Lower leg skin (tissue), 4 donors: ENCODE measurements at places on chromosomes 5 and 9.

GRCh38 chr5:71537687-71538086 is 49.5 kb upstream of the MCCC2 start:
- no peak for DNase-seq

GRCh38 chr9:132885720-132886333 is 7.1 kb downstream of the SPACA9 start:
- no peak for DNase-seq

DNA sequence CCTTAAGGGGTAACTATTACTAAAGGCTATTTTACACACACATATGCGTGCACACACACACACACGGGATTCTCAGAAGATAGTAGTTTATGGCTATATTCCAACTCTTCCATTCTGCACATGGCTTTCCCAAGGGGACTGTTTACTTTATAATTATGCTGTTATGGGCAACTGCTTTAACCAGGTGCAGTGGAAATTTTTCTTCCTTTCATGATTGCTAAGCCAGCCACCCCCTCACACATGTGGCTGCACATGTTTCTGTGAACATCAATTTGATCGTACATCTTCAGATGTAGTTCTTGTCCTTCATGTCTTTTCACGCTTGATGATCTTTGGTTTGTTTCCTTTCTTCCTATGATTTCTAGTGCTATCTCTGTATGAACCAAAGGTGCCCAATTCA is 37.0 kb downstream of the MRPS30 start:
- DNase-seq, result no peak

DNA sequence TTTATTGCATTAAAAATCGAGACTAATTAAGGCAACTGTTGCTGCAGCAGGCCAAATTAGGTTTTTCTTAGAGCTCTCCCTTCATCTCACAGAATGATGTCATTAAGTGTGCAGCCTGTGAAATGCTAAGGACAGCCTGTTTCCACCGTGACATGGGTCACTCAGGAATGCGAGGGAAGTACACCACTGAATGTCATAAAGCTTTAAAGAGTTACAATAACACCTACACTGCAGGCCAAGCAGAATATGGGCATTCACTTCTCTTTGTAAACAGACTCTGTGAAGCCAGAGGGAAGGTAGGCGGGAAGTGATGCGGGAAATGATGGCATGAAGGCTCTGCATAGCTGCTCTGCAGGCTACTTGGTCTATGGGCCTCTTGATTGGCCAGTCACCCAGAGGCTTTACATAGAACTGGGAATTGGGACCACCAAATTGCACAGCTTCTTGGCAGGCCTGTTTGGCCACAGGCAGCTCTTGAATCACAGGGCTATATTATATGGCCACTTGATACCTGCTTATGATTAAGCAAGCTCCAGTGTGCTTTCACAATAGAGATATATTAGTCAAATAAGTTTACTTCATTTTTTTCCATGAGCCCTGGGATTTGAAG is 28.4 kb upstream of the AOPEP start:
- DNase-seq, result peak; percentile 36

GRCh38 chr5:94422812-94423211 is 195.6 kb downstream of the KIAA0825 start:
- DNase-seq, result no peak

GRCh38 chr5:167857321-167857720 is 434.1 kb upstream of the WWC1 start:
- DNase-seq, result no peak

DNA sequence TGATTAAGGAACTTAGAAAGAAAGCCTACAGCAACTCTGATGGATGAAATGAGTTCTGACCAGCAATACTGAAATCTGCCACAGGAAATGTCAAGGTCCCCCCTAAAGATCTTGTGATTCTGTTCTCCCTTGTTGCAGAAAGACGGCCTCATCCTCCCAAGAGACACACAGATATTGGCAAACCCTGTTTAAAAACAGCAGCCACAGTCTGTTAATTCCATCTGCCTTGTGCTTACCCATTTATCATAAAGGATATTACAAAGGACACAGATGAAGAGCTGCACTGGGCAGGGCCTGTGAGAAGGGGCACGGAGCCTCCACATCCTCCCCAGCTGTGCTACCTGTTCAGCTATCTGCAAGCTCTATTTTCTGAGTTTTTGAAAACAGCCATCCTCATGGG is 15.2 kb downstream of the RAPGEF1 start:
- DNase-seq, result no peak

DNA sequence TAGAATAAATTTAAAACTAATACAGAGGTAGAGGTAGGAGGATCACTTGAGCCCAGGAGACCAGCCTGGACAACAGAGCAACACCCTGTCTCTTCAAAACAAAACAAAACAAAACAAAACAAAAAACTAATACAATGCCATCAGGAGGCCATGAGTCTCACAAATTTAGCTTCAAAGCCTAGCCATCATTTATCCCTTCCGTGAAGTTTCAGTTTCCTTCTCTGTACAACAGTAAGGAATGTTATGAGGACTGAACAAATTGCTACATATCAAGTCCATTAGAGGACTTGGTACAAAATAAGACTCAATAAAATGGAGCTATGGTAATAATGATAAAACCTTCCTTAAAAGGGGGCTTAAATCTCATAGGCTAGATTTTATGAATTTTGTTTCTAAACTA is 60.8 kb downstream of the MAPKAP1 start:
- no peak for DNase-seq

GRCh38 chr9:132456241-132456640 is 46.2 kb downstream of the CFAP77 start:
- DNase-seq, result no peak

DNA sequence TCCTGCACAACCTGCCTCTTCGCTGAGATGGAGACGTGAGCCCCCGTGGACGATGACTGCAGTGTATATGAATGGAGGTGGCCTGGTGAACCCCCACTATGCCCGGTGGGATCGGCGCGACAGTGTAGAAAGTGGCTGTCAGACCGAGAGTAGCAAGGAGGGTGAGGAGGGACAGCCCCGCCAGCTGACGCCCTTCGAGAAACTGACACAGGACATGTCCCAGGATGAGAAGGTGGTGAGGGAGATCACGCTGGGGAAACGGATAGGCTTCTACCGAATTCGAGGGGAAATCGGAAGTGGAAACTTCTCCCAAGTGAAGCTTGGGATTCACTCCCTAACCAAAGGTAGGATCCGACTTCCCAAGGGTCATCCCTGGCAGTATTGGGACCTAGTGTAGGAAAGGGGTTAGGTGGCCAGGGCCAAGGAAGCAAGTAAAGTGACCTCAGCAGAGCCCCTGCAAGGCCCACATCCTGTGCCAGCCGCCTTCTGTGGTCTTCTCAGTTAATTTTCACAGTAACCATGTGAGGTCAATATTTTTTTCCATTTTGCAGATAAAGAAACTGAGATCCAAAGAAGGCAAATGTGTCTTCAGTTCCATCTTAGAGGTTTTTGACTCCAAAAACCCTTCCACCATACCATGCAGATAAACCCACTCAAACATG is 53.8 kb downstream of the NIM1K start:
- DNase-seq, result peak; percentile 68

DNA sequence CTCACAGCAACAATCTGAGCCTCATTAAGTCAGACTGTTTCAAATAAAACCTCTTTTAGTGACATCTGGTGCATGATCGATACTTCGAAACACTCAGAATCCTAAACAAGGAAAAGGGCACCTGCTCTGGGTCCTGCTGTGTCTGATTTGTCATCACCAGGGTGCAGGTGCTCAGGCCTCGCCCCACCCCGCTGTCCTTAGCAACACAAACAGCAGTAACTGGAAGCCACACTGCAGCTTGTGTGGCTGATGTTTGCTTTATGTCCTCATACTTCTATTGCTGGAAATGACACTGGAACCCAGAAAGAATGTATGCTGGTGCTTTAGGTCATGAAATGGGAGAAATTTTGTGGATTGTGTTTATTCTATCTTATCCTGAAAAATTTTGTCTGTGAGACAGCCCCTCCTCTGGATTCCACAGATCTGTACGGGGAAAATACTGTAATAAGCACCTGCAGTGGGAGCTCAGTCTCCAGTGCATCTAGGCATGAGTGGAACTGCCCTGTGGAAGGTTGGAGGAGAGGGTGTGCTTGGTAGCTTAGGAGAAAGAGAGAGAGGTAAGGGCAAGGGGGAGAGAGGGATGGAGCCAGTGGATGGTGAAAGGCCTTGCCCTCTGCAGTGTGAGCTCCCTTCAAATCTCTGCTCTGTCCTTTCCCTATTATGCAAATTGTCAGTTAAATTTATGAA is 284.2 kb downstream of the SMARCA2 start:
- DNase-seq, result no peak

GRCh38 chr9:128321879-128322403 is 306 bp downstream of the TRUB2 start:
- no peak for DNase-seq

- DNase-seq, result no peak
These were observed 44.1 kb upstream of the CEMIP2 start for GRCh38 chr9:71812385-71812784.

DNA sequence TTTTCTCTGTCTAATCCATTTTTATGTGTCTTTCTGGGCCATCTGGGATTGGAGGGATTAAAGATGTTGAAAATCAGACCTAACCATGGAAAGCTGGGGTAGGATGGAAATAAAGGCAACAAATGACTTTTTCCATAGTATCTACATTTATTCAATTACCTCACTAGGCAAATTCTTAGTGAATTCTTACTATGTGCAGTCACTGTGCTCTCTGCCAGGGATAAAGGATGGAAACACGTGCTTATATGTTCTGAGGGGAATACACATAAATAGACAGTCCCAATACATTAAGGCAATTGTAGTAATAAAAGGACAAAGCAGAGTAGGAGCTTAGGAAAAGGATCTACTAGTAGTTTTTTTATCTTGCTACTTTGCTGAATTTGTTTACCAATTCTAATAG is 214.2 kb downstream of the PRR16 start:
- no peak for DNase-seq

DNA sequence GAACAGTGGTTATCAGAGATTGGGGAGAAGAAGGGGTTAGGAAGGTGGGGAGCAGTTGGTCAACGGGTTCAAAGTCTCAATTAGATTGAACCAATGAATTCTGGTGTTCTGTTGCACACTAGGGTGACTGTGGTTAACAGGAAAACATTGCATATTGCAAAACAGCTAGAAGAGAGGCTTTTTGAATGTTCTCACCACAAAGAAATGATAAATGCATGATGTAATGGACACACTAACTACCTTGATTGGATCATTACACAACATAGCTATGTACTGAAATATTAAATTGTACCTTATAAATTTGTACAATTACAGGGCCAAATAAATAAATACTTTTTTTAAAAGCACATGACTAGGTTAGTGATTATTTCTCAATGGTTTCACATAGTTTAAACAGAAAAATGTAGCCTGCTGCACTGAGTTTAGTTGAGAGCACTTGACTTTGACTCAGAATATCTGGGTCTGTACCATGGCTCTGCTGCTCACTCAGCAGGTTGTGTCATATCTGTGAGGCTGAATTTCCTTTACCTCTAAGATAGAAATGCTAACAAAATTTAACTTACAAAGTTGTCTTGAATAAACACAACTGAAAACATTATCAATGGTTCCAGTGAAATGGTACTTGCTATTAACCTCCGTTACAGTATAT is 30.4 kb downstream of the NUDT12 start:
- DNase-seq, result no peak

DNA sequence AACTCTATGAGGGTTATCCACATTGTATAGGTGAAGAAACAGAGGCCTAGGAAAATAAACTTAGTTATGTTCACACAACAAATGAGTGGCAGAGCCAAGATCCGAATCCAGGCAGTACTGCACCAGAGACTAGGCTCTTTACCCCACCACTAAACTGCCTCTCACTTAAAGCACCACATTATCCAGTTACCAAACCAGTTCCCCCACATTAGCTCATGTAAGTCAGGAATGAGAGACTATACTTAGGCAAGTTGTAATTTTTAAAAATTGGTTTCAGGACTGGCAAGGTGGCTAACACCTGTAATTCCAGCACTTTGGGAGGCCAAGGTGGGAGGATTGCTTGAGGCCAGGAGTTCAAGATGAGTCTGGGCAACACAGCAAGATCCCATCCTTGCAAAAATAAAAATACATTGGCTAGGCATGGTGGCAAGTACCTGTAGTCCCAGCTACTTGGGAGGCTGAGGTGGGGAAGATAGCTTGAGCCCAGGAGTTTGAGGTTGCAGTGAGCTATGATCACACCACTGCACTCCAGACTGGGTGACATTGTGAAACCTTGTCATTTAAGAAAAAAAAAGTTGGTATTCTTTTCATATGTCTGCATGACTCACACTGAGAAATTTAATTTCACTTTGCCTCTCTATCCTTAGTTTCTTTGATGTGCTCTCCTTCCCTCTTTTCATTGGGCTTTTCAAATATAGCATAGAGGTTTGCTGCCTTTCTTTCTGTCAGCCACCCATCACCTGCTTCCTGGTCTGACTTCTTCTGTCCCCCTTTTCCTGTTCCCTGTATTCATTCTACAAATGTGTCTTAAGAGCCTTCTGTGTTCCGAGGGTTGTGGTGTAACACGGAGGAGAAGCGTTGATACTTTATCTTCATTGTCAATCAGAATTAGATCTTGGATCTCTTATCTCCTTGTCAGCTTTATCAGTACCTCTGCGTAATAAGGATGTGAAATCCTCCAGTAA is 64.7 kb downstream of the ERMP1 start:
- DNase-seq, result no peak

DNA sequence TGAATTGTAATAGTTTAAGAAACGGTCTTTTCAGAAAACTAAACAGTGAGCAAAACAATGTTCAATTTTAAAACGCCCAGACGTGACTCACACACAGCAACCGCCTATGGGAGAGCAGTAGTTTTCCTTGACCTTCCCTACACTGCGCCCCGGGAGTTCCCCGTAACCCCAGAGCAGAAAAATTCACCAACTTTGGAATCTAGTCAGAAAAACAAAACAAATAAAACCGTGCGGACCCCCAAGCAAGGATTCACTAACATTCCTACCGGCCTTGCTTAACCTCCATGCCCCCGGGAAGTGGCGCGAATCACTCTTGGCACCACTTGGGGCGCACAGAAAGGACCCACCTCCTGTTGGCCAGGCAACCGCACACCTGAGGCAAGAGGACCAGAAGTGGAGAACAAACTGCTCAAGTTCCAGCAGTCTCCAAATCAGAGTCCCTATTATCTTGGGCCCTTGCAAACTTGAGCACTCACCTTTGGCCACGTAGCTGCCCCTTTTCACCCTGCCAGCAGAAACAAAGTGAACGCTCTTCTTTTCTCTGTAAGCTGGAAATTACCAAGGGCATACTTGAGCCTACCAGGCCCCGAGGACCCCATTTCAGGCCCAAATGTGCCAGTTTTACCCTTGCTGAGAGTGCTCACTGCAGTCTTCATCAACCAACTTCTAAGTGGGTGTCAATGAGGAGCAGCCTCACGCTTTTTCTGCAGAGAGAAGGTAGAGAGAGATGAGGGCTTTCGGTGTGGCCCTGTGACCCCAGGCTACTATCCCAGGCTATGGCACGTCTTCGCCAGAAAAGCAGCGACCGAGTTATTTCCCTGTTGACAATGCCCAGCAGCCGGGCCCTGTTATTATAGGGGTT is 189.7 kb downstream of the MEF2C start:
- no peak for DNase-seq

- DNase-seq, result no peak
These were observed 9.5 kb downstream of the NPM1 start for GRCh38 chr5:171397190-171397589.
